ENCODE measurements at places on chromosomes 6 and 20.
A peak's percentile ranks its signal among the peaks of the same experiment; 100 is the strongest.

GRCh38 chr6:252775-253535, 39.3 kb upstream of the DUSP22 start:
- DNase-seq: no peak

DNA sequence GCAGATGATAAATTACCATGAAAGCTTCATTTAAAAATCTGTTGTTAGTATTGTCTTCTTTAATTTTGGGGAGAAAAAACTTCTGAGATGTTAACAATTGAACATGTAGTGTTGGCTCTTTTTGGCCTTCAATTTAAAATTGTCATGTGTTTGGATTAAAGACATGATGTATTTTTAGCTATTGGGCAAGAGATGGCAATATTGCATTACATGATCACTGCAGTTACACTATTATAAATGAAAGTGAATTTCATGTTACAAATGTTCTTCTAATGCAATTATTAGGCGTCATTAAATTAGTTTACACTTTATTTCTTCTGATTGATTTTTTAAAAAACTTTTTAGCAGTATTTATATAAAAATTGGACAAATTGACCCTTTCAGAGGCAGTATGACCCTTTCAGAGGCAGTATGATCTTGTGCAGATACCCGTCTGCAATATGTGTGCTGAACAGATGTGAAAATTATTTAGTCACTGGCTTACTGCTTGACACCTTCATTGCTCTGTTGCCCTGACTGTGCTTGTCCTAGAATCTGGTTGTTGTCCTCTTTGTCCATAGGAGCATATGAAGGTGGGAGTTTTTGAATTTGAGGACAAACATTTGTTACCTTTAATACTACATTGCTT, 25.8 kb downstream of the CDKAL1 start:
- peak; percentile 19 for DNase-seq

GRCh38 chr6:106448000-106448426, 87.5 kb downstream of the CRYBG1 start:
- DNase-seq: no peak

GRCh38 chr6:161434921-161435747, 161.3 kb upstream of the AGPAT4 start:
- peak; percentile 10 for DNase-seq

GRCh38 chr20:64055893-64056638, 6.6 kb upstream of the SOX18 start:
- DNase-seq: peak; percentile 58

DNA sequence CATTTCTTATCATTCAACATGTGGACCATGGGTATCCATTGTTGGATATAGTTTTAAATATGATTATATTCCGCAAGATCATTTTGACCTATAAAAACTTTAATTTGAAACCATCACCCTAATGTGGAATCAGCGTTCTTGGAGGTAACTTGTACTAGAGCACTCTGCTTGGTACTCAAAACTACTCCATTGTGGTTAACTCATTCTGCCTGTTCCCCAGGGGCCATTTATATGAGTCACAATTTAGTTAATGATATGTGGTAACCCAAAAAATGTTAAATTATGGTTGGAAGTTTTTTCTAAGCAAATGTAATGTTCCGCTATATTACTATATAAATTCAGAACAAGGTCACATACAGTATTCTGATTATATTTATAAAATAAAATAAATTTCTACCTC, 109.3 kb downstream of the TRDN start:
- DNase-seq: peak; percentile 21

DNA sequence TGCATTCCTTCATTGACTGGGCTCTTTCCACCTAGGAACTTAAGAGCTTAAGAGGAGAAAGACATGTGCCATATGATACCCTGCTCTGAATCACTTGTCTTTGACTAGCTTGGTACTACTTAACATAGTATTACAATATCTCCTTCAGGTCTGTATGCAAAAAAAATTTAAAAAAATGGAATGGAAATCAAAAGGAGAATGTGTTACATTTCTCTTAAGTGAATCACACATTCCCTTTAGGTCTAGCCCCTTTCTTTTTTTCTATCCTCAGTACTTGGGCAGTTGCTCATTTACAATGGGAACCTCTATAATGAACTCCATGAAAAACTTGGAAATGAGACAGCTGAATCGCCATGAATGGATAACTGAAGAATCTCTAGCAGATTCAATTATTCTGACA, 53.8 kb downstream of the SLC35F1 start:
- DNase-seq: no peak

- DNase-seq: peak; percentile 99
Measured at GRCh38 chr20:53611449-53611894, 17.8 kb upstream of the ZNF217 start.

DNA sequence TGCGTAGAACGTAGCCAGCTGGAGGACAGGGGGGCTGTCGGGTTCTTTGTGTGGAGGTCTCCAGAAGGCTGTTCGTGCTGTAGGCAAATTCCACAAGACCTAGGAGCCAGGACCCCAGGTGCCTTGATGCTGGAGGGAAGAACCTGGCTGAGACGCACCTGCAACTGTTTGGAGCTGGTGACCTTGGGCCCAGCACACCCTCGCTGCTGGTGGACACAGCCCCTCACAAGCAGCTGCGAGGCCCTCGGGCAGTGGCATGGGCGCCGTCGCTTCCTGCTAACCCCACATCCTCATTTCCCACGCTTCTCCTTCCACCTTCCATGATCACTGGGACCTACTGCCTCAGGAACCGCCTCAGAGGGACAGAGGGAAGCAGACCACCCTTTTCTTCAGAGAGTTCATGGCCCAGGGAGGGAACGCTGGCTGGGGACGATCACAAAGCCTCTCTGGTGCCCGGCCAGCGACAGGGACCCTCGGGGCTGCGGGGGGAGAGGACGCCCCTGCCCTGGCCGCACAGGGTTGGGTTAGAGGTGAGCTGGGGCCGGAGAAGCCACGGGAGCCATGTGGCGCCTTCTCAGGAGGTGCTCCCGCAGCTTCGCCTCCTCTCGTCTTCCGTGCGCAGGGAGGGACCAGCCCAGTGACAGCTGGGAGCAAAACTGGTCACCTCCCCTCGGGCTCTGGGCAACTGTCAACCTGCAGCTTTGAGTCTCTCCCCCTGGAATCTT, 18.4 kb downstream of the DLL1 start:
- no peak for DNase-seq

GRCh38 chr6:169568314-169569087, 133.3 kb downstream of the WDR27 start:
- DNase-seq: no peak

DNA sequence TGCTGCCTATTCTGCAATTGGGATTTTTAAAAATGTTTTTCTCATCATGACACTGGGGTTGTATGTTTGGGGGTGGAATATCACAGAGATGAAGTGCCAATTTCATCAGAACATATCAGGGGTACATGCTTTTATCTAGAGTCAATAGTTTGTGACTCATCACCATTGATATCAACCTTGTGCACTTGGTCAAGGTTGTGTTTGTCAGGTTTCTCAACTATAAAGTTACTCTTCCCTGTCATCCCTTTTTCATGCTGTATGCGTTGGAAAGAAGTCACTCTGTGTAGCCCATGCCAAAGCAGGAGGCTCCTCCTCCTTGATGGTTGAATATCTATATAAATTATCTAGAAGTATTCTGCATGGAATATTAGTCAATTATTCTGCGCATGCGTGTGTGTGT, 145.4 kb upstream of the TSHZ2 start:
- no peak for DNase-seq

- no peak for DNase-seq
Measured at GRCh38 chr6:74642101-74642500, 563.8 kb downstream of the COL12A1 start.

- no peak for DNase-seq
Measured at GRCh38 chr20:49236301-49236700, 17.1 kb downstream of the DDX27 start.

DNA sequence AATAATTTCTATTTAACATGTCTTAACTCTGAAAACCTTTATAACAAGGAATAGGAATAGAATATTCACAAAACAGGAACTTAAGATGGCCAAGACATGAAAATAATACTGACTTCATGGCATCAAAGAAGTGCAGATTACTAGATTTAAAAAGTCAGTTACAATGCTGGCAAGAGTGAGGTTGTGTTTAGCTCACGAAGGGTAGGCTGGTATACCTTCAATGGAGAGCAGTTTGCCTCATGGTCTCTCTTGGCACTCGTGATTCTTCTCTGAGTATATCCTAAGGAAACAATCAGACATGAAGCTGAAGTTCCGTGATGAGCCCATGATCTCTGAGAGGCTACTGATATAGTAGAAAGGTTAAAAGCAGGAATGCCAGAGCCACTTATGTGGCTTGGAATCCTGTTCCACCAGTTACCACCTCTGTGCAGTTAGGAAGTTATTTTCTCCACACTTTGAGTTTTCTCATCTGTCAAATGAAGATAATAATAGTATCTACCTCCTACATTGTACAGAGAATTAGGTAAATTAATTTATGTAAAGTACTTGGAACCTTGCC, 7.2 kb downstream of the NCOA7 start:
- DNase-seq: no peak

GRCh38 chr6:97195117-97195516, 87.9 kb downstream of the MMS22L start:
- DNase-seq: peak; percentile 6

DNA sequence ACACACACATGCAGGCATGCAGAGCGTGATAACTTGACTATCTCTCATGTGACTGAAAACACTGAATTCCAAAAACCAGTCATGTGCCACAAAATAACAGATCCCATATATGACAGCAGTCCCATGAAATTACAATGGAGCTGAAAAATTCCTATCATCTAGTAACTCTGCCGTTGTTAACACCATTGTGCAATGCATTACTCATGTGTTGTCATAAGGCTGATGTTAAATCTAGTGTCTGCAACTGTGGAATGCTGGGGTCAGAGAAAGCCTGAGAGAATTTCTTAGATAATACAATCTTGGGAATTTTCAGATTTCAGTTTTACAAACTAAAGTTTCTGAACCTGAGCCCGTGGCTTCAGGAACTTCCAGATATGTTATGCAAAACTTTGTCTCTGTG, 70.2 kb downstream of the LYRM4 start:
- peak; percentile 97 for DNase-seq

DNA sequence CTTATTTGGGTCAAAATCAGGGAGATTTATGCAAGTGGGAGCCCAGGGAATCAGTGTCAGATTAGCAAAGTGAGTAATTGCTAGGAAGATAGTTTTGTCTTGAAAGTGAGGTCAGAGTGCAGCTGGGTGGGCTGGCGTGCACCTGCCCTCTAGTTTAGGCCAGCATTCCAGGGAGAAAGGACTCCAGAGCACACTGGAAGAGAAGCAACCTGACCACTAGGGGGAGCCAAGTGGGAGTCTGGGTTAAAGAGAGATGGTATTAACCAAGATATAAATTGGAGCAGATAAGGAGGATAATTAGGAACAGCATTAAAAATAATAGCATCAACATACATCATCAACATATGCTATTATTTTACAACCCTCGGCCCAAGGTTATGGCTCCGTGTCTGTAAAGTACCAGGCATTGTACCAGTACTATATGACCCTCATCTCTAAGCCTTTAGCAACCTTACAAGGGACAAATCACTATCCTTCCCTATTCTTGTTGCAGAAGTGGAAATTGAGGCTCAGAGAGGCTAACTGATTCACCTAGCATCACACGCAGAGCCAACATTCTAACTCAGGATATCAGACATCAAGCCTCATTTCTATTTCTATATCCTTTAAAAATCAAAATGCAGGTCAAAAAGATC, 57.8 kb downstream of the SLC2A10 start:
- DNase-seq: peak; percentile 48

DNA sequence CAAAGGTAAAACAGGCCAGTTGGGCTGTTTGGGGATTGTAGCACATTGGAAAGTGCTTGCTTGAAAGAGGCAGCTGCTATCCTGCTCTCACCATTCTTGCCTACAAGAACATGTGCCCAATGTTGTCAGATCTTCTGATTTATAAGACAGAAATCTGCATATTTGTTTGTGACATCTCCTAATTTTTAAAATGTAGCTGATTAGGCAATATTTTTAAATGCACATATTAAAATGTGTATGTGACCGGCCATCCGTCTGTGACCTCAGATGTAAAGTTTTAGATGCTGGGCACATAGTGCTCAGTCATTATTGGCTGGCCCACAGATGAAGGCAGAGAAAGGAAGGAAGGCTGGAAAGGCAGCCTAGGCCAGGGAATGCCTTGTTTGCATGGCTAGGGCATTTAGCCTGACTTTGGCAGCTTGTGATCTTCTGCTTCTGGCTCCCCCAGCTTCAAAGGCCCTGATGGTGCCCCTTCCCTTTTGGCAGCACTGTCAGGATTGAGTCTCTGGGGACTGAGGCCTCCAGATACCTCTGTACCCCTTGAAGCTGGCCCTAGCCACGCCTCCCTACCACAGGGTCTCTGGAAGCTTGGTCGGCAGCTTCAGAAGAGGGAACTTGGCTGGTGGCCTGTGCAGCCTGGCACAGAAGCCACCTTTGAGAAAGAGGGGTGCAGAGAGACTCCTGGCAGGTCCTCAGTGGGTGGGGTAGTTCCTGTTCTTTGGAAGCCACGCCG, 6.4 kb downstream of the SNPH start:
- DNase-seq: no peak

DNA sequence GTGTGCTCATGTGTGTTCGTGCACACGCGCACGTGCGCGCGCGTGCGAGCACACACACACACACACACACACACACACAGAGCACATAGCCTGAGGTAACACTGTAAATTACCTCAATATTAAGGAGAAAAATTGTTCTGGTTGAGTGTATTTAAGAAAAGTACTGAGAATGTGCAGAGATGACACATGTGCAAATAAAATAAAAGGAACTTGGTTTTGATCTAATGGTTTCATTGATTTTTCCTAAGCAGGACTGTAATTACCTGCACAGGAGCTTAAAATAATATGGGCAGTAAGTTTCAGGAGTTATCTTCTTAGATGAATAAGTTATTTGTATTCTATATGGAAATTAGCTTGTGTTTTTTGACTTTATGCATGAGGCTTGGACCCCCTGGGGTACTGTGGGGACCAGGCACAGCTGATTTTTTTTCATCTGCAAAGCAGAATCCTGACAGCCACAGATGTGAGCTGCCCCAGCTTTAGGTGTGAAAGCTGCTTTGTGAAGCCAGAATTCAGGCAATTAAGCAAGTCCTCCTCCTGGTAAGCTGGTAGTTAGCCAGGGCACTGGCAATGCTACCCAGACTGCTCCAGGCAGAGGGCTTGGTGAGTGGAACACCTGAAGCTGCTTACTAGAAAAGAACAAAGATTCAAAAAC, 1040.6 kb upstream of the CITED2 start:
- no peak for DNase-seq

GRCh38 chr20:57159945-57160610, 106.4 kb downstream of the BMP7 start:
- no peak for DNase-seq

- no peak for DNase-seq
Measured at GRCh38 chr20:34654207-34654744, 22.6 kb downstream of the PIGU start.

GRCh38 chr6:4164117-4164442, 28.7 kb upstream of the ECI2 start:
- DNase-seq: no peak
